ENCODE measurements at places on chromosomes 6 and 20. TPM values are rescaled to one million over a fixed set of nuclear protein-coding genes. Genes with fewer than 3 reads are reported as not detected.

- DNase-seq, result peak; percentile 28
Measured at GRCh38 chr6:105428342-105428957, 25.6 kb upstream of the PREP start.

DNA sequence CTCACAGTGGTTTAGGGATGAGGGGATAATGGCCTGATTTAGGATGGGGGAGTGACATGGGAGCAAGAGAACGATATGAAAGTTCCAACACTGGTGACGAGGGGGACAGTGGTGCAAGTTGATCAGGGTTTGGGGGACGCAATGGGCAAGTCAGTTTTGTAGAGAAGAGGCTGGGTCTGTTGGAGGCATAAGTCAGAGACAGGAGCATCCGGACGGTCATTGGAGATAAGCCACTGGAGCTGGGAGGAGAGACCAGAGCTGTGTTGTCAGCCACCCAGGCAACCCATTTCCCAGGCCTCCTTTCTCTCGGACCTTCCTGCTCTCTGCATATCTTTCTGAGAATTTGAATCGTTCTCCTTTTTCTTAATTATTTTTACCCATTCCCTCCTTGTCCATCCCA, 9.5 kb downstream of the DNPH1 start:
- DNase-seq, result no peak

DNA sequence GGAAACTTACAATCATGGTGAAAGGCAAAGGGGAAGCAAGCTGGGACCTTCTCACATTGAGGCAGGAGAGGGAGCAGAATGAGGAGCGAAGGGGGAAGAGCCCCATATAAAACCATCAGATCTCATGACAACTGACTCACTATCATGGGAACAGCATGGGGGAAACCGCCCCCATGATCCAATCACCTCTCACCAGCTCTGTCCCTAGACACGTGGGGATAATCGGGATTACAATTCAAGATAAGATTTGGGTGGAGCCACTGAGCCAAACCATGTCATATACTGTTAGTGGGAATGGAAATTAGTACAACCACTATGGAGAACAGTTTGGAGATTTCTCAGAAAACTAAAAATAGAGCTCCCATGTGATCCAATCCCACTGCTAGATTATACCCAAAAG, 163.7 kb downstream of the MANEA start:
- no peak for DNase-seq

GRCh38 chr20:20603339-20603990, 109.0 kb downstream of the RALGAPA2 start:
- peak; percentile 5 for DNase-seq

DNA sequence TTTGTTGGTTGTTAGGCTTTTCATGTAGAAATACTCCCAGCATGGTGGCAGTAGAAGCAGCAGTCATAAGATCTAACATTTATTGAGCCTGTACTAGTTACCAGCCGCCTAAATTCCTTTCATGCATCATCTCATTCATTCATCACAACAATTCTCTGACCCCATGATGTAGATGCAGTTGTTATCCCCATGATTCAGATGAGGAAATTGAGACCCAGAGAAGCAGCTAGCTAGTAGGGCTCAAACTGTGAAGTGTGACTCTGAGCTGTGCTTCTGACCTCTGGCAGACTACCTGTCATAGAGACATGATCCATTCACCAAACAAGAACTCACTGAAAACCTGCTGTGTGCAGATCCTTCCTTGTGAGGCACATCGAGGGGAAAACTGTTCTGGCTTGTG, 16.9 kb downstream of the RREB1 start:
- no peak for DNase-seq

DNA sequence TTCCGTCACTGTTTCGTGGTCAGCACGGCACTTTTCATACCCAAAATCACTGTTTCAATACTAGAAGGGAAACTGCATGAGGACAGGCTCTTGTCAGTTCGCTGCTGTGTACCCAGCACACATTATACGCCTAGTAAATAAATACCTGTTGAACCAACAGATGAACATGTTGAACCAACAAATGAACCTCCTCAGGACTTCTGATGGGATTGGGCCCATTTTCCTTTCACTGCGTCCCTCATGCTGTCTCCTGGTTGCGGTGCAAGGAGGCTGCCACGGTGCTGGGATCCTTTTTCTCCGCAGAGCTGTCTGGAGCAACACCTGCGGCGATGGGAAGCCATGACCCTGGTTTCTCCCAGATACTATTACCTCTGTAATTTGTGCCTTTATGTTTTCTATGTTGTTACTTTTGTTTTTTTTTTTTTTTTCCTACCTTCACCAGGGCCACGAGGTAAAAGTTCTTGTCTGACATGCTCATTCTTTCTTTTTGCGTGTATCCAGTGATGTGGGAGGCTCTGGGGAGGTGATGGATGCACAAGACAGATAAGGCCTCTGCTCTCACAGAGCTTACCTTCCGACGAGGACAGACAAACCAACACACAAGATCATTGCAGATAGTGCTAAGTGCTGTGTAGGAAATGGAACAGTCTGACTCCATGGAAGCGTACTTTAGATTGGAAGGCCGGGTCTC, 1.1 kb downstream of the VAPB start:
- no peak for DNase-seq

- DNase-seq, result no peak
Measured at GRCh38 chr20:9490161-9490560, 24.2 kb upstream of the LAMP5 start.

GRCh38 chr6:84137051-84137375, 90.4 kb downstream of the CEP162 start:
- no peak for DNase-seq

GRCh38 chr6:29486577-29486976, 1.2 kb downstream of the MAS1L start:
- no peak for DNase-seq

- no peak for DNase-seq
Measured at GRCh38 chr20:3420211-3420707, 12.8 kb upstream of the DNAAF9 start.

DNA sequence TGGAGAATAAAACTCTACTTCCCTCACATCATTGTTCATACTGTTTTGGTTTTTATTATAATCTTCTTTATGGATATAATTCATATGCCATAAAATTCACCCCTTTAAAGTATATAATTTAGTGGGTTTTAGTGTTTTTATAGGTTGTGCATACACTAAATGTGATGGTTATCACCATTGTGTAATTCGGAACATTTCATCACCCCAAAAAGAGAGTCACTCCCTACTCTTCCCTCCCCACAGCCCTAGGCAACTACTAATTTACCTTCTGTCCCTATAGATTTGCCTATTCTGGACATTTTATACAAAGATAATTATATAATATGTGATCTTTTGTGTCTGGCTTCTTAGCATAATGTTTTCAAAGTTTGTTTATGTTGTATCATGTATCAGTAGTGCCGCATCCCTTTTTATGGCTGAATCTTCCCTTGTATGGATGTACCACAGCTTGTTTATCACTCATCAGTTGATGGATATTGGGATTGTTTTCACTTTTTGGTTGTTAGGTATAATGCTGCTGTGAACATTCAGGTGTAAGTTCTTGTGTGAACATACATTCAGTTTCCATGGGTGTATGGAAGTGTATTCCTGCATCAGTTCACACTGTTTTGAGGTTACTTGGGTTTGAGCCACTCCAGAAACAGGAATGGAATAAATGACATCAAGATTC, 4.2 kb downstream of the TM9SF4 start:
- DNase-seq, result no peak

DNA sequence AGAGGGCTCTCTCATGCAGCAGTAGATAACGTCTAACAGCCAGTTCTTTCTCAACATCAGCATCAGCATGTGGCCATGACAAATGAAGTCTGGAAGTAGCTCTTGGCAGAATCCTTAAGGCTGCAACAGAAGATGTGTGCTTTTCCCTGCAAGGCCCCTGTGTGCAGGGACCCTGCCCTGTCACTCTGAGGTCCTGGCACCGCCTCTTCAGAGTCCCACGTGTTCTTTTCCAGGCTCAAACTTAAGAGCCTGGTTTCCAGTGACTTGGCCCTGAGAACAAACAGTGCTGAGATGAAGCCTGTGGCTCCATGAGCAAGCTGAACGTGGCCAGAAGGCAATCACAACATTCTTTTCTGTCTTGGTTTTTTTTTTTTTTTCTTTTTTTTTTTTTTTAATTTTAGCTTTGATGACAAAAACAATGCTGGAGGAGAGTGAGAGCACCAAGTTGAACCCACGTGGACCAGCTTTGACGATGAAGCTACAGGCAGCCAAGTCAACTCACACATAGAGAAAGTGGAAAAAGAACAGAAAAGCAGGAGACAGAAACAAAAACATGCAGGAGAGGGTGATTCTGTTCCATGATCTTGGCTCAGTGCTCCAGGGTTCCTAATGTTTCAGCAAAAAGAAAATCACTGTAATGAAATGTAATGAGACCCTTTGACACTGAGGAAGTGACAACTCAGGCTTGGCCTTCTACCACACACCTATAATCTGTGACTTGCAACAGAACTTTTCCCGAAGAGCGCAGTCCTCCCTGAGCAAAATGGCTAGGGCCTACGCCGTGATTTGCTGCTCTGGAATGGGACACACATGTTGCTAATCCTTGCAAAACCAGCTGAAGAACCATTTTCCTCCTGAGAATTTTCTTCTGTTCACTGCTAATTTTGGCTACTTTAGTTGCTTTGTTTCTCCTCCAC, 86.1 kb downstream of the FOXC1 start:
- DNase-seq, result no peak

DNA sequence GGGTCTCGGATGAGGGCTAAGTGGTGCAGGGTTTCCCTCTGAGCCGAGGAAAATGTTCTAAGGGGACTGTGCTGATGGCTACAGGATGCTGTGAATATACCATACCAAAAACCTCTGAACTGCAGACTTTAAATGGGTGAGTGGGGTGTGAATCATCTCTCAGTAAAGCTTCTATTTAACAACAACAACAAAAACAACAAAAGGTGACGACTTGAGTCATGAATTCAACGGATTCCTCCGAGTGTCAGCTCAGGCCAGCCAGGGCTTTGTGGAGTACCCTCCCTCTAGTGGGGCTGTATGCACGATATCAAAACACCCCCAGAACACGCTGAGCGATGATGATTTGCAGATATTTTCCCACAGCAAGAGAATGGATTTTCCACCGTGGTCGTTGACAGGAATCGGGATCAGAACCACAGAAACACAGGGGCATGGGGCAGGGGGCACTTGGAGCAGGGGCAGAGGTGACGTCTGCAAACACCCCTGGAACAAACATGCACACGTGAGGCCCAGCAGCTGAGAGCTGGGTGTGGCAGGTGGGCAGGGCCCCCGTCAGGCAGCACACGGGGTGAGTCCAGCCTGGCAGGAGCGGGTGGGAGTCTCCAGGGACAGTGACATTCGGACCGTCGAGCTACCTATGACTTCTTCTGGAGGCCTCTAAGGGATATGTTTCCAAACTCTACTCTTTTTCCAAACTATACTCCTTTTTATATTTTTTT, 38.6 kb downstream of the SLC2A4RG start:
- DNase-seq, result no peak

GRCh38 chr6:148884461-148884860, 137.6 kb downstream of the UST start:
- no peak for DNase-seq

DNA sequence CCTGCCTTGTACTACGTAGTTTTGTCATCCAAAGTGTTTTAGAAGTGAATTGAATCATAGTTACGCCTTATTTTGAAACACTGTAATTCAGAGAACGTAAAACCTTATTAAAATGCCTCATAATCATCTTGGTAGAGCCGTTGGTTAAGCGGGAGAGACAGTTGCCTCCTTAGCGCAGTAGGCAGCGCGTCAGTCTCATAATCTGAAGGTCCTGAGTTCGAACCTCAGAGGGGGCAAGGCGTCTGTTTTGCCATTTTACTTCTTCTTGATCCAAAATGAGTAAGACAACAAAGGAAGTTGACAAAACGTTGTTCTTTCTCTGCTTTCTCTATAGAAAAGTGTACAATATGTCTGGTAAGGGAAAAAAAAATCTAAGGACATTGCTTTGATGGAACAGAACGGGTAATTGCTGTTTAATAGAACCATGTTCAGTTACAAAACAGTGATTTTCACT, 20.7 kb upstream of the TRIM27 start:
- DNase-seq, result peak; percentile 75

GRCh38 chr20:23461180-23461579, 8.5 kb upstream of the CST11 start:
- no peak for DNase-seq

DNA sequence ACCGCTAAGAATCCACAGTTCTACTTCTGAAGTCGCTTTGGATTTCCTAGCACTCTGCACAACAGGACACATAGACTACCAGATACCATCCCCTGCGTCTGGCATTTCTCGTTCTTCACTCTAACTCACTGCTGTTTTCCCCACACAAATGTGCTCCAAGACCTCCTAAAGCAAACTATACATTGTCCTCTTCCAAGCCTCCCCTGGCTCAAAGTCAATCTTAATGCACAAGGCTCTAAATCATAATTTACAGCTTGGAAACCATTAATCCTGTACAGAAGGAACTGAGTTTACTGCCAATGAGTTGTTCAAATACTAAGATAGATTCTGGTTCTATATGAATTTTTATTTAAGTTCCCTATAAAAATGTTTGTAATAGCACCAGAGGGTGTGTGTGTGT, 128.5 kb downstream of the HIVEP2 start:
- DNase-seq, result no peak

GRCh38 chr6:15516923-15517560, 145.8 kb downstream of the DTNBP1 start:
- no peak for DNase-seq

Gene SLC17A4
- polyA plus RNA-seq, result 1.4 TPM

Gene CNR1
- polyA plus RNA-seq, result 0.89 TPM

Gene MOG
- polyA plus RNA-seq, result not detected

Gene AARS2
- 19.5 TPM for polyA plus RNA-seq

Gene AKIRIN2
- 66.4 TPM for polyA plus RNA-seq

Gene CLVS2
- polyA plus RNA-seq, result 0.10 TPM

Gene LINC00237
- polyA plus RNA-seq, result not detected

Gene CD24
- 1,043 TPM for polyA plus RNA-seq

Gene RCAN2
- polyA plus RNA-seq, result 22.4 TPM
